NCI-H460 (cell line): ENCODE measurements at places on chromosomes 1 and 21.

DNA sequence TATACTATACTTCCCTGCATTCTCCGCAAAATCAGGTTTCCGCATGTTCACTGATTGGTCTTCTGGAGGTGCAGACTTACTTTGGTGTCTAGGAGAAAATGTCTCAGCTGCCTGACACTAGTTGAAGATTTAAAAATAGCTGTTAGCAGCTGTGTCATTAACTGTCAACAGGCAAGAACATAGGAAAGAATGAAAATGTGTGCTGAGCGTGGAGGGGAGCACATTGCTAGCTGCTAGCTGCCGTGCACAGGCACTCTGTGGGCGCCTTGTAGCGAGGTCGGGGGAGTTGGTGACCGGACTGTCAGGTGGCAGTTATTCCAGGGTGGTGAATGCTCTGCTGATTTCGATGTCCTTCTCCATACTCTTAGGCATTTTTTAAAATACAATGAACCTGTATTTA is 5.2 kb downstream of the FAAH start:
- DNase-seq, result no peak

DNA sequence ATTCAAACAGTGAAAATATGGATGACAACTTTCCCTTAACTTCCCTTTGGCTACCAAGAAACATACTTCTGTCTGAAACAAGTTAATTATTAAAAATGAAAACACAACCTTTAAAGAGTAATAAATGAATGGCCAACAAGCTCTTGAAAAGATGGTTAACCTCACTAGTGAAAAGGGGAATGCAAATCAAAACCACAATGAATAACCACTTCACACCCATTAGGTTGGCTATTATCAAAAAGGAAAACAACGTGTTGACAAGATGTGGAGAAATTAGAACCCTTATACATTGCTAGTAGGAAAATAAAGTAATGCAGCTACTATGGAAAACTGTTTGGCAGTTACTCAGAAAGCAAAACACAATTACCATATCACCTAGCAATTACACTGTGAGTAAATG is 14.1 kb downstream of the COP1 start:
- no peak for DNase-seq

GRCh38 chr1:211529453-211529852 is 37.5 kb upstream of the RD3 start:
- DNase-seq, result no peak

DNA sequence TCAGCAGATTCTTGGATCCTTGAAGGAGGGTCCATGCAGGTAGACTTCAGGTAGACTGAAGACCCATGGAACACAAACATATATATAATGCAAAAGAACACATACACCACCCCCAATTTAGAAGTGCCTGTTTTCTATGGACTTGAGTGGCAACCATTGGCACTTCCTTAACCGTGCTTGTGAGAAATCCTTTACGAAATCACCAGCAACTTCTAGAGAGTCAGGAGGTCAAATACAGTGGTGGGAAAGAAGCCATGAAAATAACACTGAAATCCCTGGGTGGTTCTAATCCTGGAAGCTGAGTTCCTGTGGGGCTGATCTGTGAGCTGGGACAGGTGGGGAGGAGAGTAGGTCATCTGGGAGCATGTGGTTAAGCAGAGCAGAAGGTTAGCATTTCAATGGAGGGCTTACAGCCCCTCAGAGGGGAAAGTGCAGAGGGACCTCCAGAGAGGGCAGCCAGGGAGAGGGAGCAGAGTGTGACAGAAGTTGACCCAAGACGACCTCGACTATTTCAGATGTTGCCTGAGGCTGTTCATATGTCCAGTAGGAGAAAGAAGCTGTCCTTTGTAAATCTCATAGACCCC is 13.0 kb upstream of the IL10 start:
- no peak for DNase-seq

- DNase-seq, result no peak
Measured at GRCh38 chr21:14538483-14538882, 7.6 kb downstream of the SAMSN1 start.

GRCh38 chr1:229192853-229193252 is 78.1 kb upstream of the RAB4A start:
- no peak for DNase-seq

- DNase-seq, result no peak
Measured at GRCh38 chr1:61241411-61241838, 159.1 kb downstream of the NFIA start.

DNA sequence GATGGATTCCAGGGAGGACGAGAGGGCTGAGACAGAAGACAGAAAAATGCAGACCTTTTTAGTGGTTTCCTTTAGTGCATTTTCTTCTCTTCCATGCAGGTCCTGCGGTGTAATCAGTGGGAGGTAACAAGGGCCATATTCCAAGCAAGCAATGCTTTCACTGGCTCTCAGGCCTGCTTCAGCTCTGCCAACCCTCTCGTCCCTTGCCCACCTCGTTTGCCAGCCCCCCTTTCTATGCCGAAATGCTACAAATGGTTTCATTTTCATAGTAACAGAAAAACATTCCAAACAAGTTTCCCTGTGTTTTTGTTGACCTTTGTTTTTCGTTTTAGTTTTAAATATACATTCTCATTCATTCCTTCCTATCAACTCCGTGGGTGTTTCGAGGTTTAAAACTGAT is 443.1 kb downstream of the TTLL7 start:
- DNase-seq, result no peak

- no peak for DNase-seq
Measured at GRCh38 chr1:116916533-116917445, 7.1 kb downstream of the PTGFRN start.

- DNase-seq, result no peak
Measured at GRCh38 chr1:171167785-171168184, 17.3 kb upstream of the FMO2 start.

DNA sequence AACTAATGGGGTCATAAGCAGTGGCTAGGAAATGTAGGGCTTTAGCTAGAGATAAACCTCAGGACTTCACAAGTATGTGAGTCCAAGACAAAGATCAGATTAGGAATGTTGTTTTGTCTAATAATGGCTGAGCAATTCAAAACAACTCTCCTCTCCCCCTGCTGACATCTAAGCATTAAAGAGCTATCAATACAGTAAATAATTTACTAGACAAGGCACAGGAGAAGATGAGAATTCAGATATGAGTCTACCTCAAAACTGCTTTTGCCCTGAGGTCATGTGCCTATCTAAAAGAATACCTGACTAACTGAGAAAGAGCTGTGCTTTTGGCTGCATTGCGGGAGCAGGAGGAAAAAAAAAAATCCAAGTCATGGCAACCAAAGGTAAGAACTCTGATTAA is 86.8 kb downstream of the SPATA17 start:
- DNase-seq, result no peak

GRCh38 chr1:53089478-53090226 is 27.6 kb downstream of the PODN start:
- DNase-seq, result no peak

DNA sequence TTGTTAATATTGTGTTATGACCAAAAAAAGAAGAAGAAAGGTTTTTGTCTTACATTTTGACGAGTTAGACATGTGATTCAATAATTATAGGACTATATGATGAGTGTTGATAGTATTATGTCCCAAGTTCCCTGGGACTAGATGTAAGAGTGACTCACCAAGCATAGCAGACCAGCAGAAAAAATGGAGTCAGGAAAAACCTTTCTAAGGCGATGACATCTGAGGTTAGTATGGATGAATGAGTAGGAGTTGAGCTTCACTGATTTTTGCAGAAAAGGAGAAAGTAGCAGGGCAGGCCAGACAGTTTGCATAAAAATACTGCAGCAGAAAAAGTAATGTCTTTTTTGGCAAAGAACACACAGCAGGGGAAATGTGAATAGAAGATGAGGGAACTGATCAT is 1041.3 kb upstream of the ADGRL4 start:
- no peak for DNase-seq

GRCh38 chr1:92505015-92505692 is 18.4 kb upstream of the GFI1 start:
- no peak for DNase-seq

DNA sequence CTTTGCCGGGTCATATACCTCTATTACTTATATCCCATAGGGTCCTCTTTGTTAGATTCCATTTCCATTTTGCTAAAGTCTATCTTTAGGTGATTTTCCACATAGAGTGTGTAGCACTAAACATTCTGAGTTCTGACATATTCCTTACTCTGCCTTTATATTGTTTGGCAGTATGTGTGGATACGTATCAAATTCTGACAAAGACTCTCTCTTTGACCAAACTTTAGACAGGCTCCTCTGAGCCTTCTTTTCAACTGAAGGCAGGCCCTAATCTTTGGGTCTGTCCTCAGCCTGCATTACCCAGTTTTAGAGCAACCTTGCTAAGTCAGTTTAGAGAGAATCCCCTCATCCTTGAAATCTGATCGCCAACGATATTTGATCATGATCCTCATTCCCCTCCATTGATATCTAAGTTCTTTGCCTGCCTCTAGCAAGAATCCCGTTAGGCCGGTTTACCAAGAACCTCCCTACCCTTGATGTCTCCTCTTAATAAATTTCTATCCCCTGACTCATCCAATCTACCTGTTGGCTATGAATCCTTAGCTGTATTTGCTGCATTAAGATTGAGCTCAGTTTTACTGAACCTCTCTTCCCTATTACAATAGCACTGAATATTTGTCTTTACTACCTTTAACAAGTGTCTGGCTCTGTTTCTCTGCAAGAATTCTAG is 10.4 kb upstream of the PPT1 start:
- DNase-seq, result no peak

GRCh38 chr1:30778154-30778978 is 20.8 kb upstream of the LAPTM5 start:
- peak; percentile 21 for DNase-seq

GRCh38 chr1:175984813-175985212 is 222.3 kb downstream of the COP1 start:
- no peak for DNase-seq

DNA sequence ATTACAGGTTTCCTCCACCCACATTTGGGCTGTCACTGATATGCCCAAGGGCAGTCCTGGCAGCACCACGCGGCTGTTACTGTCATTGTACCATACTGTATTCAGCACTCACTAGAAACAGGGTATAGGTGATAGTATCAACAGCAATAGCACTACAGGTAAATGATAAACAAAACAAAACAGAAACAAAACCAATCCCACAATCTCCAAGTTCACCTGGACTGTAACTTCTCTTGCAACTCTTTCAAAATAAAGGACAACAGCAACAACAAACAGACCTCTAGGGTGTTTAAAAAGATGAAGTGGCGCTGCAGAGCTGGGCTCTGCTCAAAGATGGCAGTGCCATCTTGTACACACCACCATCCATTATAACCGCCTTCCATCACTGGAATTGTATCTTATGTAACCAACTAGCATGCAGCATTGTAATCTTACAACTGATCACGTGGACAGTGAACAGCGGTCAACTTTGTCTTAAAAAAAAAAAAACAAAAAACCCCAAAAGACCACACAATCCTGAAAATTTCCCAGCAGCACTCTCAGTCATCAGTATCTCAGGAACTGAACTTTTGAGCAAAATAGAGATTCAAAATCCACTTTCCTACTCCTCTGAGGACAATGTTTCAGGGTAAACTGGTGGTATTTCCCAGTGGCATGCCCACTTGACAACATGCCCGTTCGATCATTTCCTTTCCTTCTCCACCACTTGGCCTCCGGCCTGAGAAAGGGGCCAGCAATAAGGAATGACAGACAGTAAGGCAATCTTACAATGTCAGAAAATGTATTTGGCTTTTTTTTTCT is 3.8 kb downstream of the IRF2BP2 start:
- no peak for DNase-seq

DNA sequence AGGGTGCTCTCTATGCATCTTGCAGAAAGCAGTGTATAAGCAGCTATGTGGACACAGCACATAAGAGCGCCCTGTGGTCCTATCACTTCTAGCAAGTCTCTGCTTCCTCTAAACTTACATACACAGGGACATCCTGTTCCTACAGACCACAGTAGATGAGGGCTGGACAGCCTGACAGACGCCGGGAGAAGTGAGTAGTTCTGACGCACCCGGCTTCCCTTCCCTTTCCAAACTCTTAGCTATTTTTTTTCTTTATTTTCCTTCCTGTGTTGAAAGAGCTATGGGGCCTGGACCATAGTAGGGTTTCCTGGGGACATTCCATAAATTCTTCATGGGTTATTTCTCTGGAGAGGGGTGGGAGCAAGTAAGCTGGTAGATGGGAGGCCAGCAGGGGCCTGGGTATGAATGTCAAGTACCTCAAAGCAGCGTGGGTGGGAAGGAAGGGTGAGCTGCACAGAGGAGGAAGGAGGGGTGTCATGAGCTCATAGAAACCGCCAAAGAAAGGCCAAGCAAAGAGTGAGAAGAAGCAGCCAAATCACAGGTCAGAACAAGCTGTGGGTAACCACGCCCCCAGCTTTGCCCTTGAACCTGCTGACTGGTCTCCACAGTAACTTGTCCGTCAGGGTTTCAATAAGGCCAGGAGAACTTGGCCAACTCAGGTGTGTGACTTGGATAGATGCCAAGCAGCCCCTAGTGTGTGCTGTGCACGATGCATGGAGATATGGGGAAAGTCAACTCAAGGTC is 36.6 kb downstream of the PLXNA2 start:
- peak; percentile 25 for DNase-seq

DNA sequence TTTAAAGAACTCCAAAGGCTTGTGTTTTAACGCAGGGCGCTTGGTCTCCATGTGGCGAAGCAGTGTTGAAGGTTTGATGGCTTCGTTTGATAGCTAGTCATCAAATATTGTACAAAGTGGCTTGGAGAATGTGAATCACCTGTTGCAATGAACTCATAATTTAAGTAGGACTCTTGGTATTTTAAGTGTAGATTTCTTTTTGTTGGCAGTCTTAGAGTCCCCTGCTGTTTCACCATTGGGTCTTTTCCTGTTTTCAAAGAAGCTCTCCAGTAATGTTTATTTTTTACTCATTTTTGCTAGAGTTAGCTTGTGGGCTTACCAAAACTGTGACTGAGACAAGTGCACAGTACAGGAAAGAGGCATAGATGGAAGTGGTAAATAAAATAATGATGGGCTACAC is 26.2 kb downstream of the RASAL2 start:
- no peak for DNase-seq

DNA sequence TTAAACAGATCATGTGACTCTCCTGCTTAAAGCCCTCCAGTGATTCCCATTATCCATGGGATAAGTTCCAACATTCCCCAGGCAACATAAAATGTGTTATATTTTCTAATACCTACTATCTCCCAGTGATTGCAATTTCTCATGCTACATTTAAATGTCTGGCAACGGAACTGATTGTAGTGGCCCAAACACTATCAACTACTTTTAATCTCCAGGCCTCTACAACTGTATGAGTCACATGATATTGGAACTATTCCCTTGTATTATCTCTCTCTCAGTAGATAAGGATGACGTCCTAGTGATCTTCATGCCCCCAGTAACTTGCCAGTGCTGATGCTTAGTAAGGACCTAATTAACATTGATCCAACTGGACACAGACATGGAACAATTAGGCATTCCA is 49.9 kb downstream of the ERICH3 start:
- DNase-seq, result no peak

GRCh38 chr1:182884872-182885271 is 45.7 kb downstream of the DHX9 start:
- no peak for DNase-seq

- no peak for DNase-seq
Measured at GRCh38 chr1:62245201-62245600, 50.6 kb downstream of the L1TD1 start.
